ENCODE measurements at places on chromosomes 6 and 20.

- no peak for DNase-seq
Observed at GRCh38 chr6:130827247-130828149, at the start of gene SMLR1. SMLR1 (plus strand) TSS chr6:130827406; CDS start chr6:130827414, 8 bp downstream.

DNA sequence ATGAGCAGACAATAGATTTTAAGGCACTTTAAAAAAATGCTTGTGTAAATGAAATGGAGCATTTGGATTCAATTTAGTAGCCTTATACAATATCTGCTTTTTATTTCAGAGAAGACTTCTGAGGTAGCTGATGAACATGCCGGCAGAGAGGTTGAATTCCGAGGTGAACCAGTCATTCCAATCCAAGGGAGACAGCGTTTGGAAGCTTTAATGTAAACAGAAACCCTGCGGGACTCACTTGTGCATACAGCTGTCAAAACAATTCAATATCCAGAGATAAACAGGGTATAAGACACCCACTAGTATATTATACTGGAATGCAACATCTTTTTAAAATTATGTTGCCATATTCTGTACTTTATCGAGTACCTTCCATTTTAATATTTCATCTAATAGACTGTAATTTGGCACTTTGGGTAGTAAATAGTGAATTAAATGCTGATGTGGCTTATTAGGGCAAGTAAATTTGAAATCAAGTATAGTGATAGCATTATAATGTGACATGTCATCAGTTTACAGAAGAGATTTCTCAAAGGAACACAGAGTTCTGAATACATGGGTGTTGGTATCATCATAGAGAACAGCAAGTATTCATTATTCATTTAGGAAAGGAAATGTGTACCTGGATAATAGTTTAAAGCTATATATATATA is 347.7 kb downstream of the PRKN start:
- no peak for DNase-seq

DNA sequence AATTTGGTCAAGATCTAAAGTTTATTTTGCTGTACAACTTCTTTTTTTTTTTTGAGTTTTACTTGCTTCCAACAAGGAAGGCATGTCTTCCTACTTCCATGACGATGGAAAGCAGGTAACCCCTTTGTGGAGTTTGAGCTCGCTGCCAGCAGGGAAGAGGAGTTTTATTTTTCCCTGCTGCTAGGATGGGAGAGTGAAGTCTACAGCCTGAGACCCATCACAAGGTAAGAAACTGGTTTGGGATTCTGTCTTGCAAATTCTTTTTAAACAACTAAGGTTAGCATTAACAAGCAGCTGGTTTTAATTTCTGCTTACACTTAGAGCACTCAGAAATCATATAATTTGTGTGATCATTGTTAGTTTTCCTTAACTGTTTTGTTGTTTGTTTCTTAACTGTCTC is 108.0 kb upstream of the MAP3K4 start:
- no peak for DNase-seq

- DNase-seq: no peak
Observed at GRCh38 chr6:119022796-119023195, 55.7 kb downstream of the FAM184A start.

- DNase-seq: no peak
Observed at GRCh38 chr20:14775778-14776177, 438.4 kb upstream of the FLRT3 start.

DNA sequence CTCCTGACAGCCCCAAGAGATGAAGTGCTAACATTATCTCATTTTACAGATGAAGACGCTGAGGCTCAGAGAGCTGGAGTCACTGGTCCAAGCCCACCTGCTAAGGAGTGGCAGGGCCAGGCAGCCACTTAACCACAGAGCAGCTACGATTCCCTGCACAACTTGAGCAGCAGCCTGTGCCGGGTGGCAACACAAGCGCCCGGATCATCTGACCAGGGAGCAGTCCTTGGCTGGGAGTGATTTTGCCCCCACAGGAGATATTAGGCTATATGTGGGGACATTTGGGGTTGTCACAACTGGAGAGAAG is 93.2 kb upstream of the PTPN1 start:
- DNase-seq: no peak

DNA sequence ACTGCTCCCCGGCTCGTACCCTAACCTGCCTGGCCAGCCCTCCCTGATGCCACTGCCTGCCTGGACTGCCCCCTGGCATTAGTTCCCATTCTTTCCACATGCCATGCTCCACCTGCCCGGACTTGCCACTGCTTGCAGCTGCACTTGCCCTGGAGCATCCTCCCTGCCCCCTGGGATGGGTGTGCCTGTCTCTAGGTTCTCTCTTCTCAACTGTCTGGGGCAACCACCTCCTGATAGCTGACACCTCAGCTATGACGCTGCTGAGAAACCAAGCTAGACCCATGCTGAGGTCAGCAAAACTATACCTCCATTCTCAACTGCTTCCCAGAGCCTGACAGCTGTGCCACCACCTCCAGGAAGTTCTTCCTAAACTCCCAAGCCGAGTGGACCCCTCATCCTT is 72.1 kb downstream of the PERP start:
- DNase-seq: no peak
